D341Med (cell line): ENCODE measurements at places on chromosomes 6 and 20.

GRCh38 chr6:15506066-15506465, 156.8 kb downstream of the DTNBP1 start:
- no peak for DNase-seq

DNA sequence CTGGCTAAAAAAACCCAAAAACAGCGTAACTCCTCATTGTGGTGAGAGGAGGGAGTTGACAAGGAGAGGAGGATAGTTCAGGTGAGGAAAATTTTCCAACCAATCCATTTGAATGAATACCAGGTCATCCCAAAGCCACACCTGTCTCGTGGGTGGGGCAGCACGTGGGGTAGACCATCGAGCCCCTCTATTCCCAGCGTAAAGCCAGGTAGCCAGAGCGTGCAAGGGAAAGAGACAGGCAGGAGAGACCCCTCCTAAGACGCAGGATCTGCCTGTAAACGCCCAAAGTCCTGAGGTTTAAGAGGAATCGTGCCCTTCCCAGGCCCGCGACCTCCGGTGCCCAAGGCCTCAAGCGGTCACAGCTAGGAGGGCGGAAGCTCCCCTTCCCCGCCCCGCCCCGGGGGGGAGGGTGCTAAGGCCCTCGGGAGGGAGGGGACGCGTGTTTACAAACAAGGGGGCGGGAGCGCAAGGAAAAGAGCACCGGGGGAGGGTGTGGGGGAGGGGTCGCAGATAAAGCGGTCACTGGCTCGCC, 712 bp downstream of the RXRB start:
- DNase-seq, result peak; percentile 82

- no peak for DNase-seq
Measured at GRCh38 chr20:53162251-53162835, 190.2 kb downstream of the TSHZ2 start.

DNA sequence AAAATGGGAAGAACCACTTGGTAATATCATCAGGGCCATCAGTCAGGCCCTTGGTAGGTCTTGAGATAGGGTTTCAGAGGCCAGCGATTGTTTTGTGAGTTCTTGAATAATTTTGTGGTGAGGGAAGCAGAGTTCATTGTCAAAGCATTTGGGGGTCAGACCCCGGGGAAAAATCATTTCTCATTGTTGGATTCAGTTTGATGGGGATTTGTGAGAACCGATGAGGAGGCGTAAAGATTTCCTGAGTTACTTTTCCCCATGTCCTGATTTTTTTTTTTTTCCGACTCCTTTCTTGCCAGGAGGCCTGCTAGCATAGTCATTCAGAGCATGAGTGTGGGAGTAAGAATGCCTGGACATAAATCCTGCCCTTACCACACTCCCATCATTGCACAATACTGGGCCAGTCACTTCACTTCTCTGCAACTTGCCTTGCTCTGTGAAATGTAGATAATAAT, 60.3 kb downstream of the TSHZ2 start:
- no peak for DNase-seq

- DNase-seq, result no peak
Measured at GRCh38 chr20:57577679-57578475, 17.0 kb downstream of the PCK1 start.
